ELF-1 (cell line): ENCODE measurements at places on chromosomes 3 and 15.

GRCh38 chr3:43389388-43390254 is 103.3 kb downstream of the SNRK start:
- DNase-seq = no peak

- no peak for DNase-seq
Observed at GRCh38 chr3:116337229-116337628, 108.1 kb downstream of the LSAMP start.

DNA sequence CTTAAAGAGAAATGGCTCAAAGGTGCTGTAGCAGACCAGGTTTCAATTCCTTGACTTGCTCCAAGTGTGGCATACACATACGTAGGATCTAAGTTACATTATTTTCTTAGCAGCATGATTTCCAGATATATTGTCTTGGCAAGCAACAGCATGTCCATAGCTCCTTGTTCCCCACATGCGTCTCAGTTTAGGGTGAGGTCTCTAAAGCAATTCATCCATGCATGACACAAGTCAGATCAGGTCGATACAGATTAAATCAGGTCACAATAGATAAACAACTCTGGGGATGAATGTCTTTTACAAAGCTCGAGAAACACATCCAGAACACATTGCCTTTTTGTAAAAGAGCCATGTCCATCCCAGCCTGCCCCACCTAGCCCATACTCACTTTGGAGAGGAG is 108.9 kb upstream of the ABHD17C start:
- DNase-seq = no peak

- no peak for DNase-seq
Observed at GRCh38 chr3:172078244-172078643, 38.9 kb downstream of the FNDC3B start.

DNA sequence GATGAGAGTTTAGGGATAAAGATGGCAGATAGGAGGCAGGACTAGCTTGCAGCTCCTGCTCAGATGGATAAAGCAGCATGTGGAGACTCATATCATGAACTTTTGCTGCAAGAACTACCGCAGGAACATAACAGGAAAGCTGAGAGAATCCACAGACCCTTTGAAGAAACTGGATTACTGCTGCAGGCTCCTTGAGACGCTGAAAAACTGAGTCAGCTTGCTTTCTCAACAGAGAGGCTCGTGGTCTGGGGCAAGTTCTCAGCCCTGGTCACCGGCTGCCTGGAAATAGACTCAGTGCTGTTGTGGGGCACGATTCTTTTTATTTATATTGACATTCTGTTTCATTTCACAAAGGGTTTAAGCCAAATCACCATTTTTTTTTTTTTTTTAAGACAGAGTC is 28.8 kb upstream of the TRIM59 start:
- DNase-seq = no peak
